ENCODE measurements at places on chromosomes 7 and 10.
A peak's percentile ranks its signal among the peaks of the same experiment; 100 is the strongest.

DNA sequence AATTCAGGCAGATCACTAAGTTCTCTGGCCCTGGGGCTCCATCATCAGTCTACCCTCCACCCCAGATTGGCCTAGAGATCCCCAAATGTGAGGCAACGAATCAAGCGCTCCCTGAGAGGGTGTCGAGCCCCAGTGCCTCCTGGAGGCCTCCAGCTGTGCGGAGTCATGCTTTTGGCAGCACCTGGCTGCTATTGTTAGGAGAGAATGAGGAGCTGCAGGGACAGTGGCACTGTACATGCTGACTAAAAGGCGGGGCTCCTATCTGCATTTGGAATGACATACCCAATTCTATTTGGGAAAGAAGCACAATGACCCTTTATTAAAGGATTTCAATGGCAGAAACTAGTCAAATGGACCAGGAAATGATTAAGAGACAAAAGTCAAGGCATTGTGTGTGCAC lies 161.8 kb downstream of the DPY19L1 start:
- no peak for DNase-seq

DNA sequence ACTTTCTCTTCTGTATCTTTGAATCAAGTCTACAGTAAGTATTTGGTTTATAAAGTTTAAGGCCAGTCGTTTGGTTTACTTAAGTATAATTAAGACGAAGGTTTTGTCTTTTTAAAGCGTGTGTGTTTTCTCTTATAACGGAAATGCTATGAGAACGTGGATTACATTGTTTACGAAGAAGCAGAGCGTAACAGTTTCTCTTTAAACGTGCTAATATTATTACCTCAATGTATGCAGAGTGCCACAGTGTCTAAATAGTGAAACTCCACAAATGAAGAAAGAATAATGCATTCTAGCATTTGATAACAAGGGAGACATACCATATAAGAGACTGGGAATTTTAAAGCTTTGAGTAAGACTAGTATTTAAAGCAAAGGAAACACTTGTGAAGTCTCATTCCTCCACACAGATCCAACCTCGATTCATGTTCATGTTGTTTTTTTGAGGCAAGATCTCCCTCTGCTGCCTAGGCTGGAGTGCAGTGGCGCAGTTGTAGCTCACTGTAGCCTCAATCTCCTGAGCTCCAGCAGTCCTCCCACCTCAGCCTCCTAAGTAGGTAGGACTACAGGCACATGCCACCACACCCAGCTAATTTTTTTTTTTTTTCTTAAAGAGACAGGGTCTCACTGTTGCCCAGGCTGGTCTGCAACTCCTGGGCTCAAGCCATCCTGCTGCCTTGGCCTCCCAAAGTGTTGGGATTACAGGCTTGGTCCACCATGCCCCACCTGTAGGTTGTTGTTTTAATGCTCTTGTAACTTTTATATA lies 75.1 kb downstream of the ANKRD61 start:
- peak; percentile 29 for DNase-seq

DNA sequence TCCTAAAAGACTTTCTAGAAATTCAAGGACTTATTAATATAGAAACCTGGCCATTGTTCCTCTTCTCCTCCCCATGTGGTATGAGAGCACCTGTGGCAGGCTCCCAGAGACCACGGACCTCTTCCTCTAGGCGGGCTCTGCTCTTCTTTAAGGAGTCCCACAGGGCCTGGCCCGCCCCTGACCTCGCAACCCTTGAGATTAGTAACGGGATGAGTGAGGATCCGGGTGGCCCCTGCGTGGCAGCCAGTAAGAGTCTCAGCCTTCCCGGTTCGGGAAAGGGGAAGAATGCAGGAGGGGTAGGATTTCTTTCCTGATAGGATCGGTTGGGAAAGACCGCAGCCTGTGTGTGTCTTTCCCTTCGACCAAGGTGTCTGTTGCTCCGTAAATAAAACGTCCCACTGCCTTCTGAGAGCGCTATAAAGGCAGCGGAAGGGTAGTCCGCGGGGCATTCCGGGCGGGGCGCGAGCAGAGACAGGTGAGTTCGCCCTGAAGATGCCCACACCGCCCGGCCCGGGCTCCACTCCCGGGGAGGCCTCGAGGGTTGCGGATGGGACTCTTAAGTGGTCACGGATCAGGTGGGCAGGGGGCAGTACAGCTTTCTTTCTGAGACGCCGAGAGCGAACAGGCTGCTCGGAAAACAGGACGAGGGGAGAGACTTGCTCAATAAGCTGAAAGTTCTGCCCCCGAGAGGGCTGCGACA lies at the start of gene SLC26A4:
SLC26A4 (plus strand) TSS at position 448 of the 700 bp plus-strand sequence. CDS start 814 bp downstream, outside the sequence.
- peak; percentile 42 for DNase-seq

DNA sequence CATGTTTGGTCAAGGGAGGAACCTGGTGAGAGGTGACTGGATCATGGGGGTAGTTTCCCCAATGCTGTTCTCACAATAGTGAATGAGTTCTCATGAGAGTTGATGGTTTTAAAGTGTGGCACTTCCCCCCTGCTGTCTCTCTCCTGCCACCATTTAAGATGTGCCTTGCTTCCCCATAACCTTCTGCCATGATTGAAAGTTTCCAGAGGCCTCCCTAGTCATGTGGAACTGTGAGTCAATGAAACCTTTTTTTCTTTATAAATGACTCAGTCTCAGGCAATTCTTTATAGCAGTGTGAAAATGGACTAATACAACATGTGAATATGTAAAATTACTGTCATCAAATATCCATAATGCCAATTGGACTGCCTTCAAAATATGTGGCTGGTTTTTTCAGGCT lies 165.5 kb upstream of the TARP start:
- no peak for DNase-seq

DNA sequence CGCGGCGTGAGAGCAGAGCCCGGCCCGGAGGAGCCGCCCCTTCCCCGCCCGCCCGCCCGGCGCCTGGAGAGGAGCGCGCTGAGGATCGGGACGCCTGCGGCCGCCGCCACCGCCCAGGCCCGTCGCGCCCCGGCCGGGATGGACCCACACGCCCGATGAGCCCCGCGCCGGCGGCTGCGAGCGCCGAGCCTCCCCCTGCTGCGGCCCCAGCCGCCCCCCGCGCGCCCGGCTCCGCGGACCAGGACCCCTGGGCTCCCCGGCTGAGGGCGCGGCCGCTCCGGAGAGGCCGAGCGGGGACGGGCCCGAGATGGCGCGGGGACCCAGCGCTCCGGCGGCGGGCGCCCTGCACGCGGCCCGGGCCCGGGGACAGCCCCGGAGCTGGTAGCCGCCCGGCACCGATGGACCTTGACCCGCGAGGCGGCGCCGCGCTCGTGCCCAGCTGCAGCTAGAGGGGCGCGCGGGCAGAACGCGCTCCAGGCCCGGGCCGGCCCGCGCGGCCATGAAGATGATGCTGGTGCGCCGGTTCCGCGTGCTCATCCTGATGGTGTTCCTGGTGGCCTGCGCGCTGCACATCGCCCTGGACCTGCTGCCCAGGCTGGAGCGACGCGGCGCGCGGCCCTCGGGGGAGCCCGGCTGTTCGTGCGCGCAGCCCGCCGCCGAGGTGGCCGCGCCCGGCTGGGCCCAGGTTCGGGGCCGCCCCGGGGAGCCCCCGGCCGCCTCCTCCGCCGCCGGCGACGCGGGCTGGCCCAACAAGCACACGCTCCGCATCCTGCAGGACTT lies 520 bp downstream of the FAM20C start:
- no peak for DNase-seq

GRCh38 chr7:143452495-143452894 lies 9.2 kb downstream of the TAS2R60 start:
- no peak for DNase-seq

GRCh38 chr7:32093415-32094408 lies 23.5 kb upstream of the PDE1C start:
- no peak for DNase-seq

- no peak for DNase-seq
These were observed 37.1 kb downstream of the COBL start for GRCh38 chr7:51279391-51280023.

DNA sequence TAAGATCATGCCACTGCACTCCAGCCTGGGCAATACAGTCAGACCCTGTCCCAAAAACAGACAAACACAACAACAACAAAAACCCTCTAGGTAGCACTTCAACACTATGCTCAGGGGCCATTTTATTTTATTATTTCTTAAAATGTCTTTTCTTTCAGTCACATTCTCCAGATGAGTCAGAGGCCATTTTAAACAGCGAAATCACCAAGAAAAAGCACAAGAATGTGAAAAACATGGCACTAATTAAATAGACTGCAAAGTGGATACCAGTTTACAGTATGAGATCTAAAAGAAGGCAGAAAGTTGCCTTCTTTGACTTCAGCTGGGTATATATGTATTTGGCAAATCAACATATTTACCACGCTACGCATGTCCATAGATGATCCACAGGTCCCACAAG lies 6.1 kb upstream of the FGL2 start:
- DNase-seq = no peak

DNA sequence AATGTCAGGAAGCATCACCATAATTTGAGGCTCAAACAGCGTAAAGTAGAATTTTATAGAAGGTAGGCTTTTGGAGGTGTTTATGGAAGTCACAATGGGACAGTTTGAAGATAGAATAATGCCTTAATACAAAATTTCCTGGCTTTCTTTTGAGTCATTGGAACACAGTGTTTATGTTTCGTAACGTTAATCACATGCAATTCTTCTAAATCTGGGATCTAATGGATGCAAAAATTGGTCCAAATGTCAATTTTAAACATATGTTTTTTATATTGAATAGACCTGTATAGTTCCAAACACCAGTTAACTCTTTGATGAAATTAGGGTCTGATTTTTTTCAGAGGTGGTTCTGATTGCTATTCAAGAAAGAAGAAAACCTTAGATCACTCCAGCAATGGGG lies 86.5 kb upstream of the HPS1 start:
- no peak for DNase-seq

DNA sequence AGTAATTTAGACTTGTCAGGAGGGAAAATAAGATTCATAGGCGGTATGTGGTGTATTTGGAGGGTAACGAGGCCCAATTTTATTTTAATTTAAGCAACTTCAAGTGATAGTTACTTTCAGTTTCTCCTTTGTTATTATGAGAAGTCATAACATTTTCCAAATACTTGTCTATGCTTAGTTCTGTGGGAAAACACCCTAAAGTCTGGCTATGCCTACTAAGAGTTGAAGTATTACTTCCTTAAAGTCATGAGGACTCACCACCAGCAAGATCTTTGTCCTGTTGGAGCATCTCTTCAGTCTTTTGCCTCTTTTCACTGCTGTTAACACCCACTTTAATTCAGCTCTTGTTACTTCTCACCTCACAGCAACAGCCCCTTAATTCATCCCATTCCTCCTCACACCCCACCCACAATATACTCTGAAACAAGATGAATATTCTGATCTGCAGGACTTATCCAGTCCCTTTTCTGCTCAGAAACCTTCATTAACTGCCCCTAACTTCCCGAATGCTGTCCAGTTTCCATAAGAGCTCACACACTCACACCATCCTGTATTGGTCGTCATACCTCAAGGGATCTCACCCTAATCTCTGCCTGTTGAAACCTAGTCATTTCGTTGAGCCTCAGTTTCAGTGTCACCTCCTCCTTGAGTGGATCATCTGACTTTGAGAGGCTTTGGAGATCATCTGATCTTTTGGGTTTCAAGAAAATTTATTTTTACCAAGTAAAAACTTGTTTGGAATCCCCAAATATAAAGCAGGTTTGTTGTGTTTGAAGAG lies 61.3 kb downstream of the DNAH11 start:
- no peak for DNase-seq
